ENCODE measurements at places on chromosomes 5 and 9. TPM values are rescaled to one million over a fixed set of nuclear protein-coding genes. Genes with fewer than 3 reads are reported as not detected.

Gene LTC4S
- polyA plus RNA-seq: 2.6 TPM

Gene CERCAM
- polyA plus RNA-seq: 32.3 TPM

- no peak for DNase-seq
Measured at GRCh38 chr5:158159621-158160020, 300.7 kb upstream of the CLINT1 start.

GRCh38 chr5:62942384-62942783 lies 363.8 kb downstream of the LRRC70 start:
- no peak for DNase-seq

GRCh38 chr5:164818445-164818844 lies 1313.0 kb downstream of the MAT2B start:
- no peak for DNase-seq

All from right renal cortex interstitium (tissue), 3 donors.